ENCODE measurements at places on chromosomes 11 and 22.

- DNase-seq, result no peak
These were observed 96.9 kb downstream of the MORC2 start for GRCh38 chr22:30871391-30872284.

DNA sequence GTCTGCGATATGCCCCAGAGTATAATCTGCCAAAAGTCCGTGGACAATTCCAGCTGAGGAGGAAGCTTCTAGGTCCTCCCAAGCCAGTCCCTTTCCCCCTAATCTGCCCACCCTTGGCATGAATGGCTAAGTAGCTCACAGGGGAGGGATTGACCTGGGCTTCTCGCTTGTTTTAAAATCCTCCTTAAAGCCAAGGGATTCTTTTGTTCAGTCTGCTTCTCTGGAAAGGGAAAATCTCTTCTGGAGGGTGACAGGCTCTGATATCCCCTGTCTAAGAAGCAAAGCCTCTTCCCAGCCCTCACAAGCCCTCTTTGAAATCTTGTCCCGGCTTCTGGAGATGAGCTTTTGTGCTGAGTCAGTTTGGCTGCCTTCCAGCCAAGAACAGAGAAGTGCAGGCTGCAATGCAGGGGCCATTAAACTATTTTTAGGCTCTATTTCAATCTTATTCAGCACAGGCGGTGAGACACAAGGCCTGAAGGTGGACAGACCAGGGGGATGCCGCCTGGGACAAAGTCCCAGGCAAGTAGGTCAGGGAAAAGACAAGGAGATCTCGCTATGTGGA is 23.9 kb downstream of the NEFH start:
- no peak for DNase-seq

GRCh38 chr11:95142431-95142830 is 52.8 kb downstream of the ENDOD1 start:
- no peak for DNase-seq

DNA sequence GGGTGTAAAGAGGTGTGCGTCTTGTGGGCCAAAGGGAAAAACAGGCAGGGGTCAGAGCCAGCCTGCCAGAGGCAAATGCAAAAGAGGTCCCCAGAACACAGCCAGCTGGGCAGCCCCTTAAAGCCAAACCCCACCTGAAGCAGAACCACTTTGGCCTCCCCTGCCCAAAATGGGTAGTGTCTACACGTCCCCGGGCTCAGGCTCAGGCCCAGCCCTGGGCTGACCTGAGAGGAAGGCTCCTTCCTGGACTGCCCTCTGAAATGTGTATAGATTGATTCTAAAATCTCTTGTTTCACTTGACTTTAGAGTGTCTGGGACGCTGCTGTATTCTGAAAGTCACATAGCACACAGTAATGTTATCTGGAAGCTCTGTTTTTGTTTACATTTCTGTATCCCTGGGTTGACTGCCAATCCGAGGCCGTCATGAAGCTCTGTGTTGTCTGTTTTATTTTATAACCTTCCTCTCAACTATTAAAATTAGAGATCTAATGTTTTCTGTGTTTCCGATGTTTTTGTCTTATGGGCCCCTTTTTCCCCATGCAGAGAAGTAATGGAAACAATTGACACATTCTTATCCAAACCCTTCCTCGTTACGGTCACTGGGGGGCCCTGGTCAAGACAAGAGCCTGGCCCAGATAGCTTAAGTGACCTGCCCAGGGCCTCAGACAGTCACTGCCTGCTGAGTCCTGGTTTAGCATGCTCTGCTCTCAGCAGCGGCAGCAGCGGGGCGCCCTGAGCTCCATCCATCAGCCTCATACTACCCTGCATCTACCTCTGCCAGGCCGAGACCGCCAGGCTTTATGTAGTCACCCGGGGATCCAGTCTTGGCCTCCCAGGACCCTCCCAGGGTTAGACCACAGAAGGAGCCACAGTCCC is 10.1 kb downstream of the OVOL1 start:
- DNase-seq, result no peak

GRCh38 chr11:69630017-69630416 is 10.9 kb upstream of the CCND1 start:
- DNase-seq, result no peak

DNA sequence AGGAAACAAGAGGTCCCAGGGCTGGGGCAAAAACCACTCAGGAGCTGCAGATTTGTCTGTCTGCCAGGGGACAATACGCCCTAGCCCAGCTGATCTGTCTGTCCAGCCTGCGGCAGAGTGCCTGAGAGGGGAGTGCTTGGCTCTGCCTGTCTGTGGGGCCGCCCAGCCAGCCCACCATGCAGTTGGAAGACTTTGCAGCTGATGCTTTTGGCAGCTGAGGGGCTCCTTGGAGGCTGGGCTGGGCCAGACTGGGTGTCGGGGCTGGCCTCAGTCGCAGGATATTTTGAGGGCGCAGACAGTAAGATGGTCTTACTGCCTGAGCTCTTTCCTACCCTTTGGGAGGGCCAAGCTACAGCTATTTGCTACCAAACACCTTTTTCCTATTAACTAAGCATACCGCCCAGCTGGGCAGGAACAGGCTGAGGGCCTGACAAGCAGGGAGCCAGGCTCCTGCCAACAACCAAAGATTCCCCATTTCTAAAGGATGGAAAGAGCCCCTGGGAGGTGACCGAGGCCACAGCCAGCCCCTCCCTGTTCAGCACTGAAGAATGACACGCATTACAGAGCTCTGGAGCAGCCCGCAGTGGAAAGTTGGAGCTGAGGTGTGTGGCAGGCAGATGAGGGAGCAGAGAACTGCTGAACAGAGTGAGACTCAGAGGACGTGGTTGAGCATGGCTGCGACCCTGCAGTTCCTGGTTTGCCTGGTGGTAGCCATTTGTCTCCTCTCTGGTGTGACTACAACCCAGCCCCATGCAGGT is at the start of gene FAM180B:
FAM180B (plus strand) TSS at position 581 of the 758 bp plus-strand sequence; CDS start at position 672, 91 bp downstream.
- DNase-seq, result no peak

- DNase-seq, result no peak
These were observed 751 bp downstream of the MS4A10 start for GRCh38 chr11:60785806-60786361.
